ENCODE measurements at places on chromosomes 3 and 15. TPM values are rescaled to one million over a fixed set of nuclear protein-coding genes. Genes with fewer than 3 reads are reported as not detected.

The EIF4E3 gene
- 6.3 TPM for total RNA-seq

The RFT1 gene
- total RNA-seq, result 17.0 TPM

The PCLAF gene
- 119 TPM for total RNA-seq

The NOX5 gene
- total RNA-seq, result not detected

DNA sequence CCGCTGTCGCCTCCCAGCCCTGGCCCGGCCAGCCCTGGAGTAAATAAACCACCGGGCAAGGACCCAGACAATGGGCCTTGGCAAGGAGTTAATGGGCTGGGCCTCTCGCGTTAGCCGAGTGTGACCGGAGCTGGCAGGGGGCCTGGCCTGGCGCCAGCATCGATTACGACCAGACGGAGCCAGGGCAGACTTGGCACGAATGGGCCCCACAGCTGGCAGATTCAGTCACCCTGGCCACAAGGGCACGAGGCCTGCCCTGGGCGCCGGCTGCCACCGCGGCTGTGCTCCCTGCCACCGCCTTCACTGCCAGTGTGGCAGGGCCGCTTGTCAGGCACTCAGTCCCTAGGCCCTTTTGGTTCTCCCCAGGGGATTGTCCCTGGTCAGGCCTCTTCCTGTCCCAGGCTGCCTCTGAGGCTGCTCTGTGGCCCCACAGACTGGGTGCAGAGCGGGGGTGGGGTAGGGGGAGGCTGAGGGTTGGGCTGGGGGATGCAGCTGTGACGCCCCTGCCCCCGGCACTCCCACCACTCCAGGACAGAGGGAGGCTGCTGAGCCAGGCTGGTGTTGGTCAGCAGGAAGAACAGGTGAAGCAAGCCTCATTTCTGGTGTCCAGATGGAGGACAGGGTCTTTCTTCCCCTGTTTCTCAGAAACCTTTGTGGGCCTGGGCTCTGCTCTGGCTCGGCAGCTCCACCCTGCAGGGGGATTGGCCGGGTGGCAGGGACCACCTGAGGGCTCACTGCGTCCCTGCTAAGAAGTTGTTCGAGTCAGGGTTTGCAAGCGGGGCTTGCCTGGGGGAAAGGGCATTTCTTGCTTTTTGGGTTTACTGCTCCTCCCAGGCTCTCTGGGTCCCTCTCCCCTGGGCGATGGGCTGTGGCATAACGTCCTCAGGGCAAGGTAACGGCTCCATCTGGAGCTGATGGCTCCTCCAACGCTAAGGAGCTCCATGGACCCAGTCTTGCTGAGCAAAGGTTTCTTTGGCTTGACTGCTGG, 30.5 kb upstream of the SRP14 start:
- no peak overlapping the region for H3K4me3 ChIP-seq
- H3K27ac ChIP-seq, result no peak overlapping the region
- no peaks in the 10 kb centered on the region for H3K36me3 ChIP-seq
- H3K4me1 ChIP-seq, result peaks cover 29% of the 10 kb centered on the region

DNA sequence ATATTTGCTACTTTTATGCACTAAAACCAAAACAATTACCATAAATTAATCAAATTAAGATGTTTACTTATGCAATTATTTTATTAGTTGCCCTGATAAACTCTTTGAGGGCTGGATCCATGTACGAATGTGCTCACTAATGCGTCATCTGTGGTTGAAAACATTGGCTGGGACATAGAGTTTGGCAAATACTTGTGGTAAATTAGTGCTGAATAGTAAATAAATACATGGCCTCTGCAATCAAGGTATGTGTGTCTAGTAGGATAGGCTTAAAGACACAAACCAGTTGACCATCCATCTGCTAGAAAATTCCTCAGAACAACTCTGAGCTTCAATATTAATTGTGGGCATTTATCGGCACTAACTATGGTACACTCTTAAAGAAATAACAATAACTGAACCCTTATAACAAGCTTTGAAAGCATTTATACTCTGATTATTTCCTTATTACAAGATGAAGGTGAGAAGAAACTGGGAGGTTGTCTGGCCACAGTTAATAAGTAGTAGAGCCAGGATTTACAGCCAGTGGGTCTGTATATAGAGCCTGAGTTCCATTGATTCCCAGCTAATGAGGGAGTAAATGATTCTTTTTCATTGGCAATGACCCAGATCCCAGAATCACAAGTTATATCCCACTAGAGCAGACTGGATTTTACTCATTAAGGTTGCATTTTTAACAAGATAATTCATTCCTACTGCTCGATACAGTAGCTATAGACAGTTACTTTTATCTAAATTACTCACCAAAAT, 169.5 kb upstream of the CNTN6 start:
- H3K27ac ChIP-seq, result no peak overlapping the region
- DNase-seq, result no peak
- no peaks in the 10 kb centered on the region for H3K4me1 ChIP-seq
- H3K27me3 ChIP-seq, result no peaks in the 10 kb centered on the region
- H3K36me3 ChIP-seq, result no peaks in the 10 kb centered on the region

DNA sequence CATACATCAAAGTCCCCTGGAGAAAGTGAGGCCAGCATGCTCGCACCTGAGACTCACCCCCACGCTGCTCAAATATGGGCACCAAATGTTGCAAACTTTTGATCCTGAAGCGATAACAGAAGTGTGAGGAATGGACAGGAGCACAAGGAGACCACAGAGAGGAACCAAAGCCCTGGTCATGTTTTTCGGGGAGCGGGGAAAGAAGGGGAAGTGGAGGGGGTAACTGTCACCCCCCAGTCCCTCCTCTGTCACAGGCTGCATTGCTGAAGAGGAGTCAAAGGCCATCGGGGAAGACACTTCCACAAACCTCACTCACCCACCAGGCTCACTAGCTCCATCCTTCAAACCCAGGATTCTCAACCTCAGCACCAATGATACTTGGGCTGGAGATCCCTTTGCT, 182.4 kb downstream of the UACA start:
- no peak overlapping the region for H3K4me3 ChIP-seq
- no peaks in the 10 kb centered on the region for H3K36me3 ChIP-seq
- DNase-seq, result no peak
- peaks cover 28% of the 10 kb centered on the region for H3K4me1 ChIP-seq
- H3K27me3 ChIP-seq, result peaks cover 12% of the 10 kb centered on the region

All from neural progenitor cell (in vitro differentiated cells).